ENCODE measurements at places on chromosomes 1 and 21.

DNA sequence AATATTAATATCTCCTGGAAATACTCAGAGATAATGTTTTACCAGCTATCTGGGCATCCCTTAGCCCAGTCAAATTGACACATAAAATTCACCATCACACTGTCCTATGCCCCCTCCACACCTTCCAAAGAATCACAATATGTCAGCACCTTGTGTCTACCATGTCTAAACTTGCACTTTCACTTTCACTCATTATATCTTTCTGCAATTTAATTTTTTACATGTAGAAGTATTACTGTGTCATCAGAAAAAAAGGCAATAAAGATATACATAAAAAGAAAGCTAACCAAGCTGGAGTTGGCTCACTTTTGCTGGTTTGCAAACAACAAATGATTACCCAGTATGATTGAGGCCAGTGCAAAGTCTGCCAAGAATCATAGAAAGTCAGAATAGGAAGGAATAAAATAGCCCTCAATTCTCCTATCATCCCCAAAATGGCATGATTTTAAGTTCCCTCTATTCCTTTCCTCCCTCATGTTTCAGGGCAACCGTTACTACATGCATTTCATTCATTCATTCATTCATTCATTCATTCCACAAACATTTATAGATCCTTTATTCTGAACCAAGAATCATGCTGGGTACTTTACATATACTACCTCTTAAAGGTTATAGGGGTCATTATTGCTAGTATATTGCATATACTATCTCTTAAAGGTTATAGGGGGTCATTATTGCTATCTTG, 5.9 kb upstream of the LUZP1 start:
- no peak for DNase-seq

DNA sequence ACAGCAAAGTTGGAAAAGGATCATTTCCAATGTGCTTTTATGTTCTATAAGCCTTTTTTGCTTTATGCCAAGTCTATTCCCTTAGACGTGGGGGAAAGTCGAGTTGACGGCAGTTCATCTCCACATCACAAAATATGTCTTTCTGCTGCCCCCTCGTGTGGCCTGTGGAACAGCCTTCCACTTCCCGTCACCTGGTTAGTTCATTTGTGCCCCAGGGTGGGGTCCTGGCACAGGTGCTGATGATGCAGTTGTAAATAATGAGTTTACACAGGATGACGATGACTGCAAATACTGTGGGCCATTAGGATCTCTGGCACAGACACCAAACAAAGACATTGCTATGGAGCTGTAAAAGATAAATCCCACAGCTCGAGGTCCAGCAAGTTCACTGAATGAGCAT, 10.0 kb upstream of the OTUD3 start:
- no peak for DNase-seq

DNA sequence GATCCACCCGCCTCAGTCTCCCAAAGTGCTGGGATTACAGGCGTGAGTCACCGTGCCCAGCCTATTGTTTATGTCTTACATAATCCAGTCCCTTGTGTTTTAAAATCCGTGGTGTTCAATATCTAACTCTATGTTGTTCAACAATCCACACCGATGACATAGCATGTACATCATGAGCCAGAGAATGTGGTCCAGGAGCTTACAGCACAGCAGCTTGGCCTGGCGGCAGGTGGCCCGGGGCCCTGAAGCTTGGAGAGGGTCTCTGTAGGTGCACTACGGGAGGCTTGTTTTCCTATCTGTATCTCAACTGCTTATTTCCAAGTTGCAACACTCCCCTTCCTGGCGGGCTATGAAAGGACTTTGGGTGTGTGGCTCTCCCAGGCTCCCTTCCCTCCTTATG, 138.4 kb downstream of the ADSS2 start:
- DNase-seq, result peak; percentile 32

DNA sequence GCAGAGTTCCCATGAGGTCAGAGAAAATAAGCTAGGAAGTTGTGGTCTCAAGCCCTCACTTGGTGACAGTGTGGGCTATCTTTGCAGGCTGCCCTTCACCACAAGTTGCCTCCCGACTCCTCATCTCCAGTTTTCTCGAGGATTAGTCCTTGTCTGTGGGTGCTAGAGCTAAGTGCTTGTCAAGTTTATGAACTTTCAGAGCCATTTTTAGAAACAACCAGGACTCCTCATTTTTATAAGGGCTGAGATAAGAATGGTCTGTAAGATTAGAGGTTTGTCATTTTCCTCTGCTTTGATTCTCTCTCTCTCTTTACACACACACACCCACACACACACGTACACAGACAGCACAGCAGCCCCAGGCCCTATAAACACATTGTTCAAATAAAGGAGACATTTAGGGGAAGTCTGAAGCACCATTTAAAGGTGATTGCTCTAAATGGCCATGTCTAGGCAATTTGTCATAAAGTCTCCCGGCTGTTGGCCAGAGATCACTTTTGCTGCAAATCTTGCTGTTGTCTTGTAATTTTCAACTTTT, 127.2 kb downstream of the LACTBL1 start:
- no peak for DNase-seq

- DNase-seq, result no peak
These were observed 7.9 kb downstream of the TCHH start for GRCh38 chr1:152107031-152107983.

DNA sequence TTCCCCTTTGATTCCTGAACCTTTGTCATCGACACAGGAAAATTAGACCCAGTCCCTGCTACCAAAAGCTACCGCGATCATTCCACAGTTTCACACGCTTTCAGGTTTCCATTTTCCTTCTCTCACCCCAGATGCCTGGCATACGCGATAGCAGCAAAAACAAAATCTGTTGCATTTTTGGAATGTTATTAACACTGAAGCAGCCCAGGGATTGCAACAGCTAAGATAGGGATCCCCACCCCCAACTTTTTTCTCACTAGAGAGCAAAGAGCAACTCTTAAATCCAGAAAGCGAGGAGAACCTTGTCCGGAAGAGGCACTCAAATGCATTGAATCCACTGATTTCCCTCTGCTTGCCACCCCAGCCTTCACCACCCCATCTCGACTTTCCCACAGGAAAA, 8.9 kb downstream of the OVAAL start:
- no peak for DNase-seq

- DNase-seq, result no peak
These were observed 30.4 kb downstream of the ATP2B4 start for GRCh38 chr1:203656796-203657747.

DNA sequence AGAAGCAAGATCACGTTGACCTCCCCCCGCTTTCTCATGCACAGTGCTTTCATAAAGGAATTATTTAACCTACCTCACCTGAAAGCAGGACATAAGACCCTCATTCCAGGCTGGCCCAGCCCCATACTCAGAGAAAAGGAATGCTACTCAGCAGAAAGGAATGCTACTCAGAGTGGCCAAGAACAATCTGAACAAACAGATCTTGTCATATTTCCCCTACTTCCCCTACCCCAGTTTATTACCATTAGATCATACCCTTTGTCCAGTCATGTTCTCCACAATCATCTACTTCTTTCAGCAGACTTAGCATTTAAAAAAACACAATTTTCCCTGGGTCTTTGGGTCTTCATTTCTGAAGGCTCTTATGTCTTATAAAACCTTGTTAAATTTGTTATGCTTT, 89.8 kb downstream of the SLC16A1 start:
- peak; percentile 74 for DNase-seq

GRCh38 chr1:197637406-197637805, 137.9 kb downstream of the DENND1B start:
- DNase-seq, result no peak

GRCh38 chr1:3555131-3555920, 56.0 kb downstream of the MEGF6 start:
- DNase-seq, result no peak

GRCh38 chr1:231636157-231636556, 9.6 kb downstream of the DISC1 start:
- peak; percentile 66 for DNase-seq

GRCh38 chr1:3465091-3465934, 10.8 kb downstream of the ARHGEF16 start:
- DNase-seq, result no peak

DNA sequence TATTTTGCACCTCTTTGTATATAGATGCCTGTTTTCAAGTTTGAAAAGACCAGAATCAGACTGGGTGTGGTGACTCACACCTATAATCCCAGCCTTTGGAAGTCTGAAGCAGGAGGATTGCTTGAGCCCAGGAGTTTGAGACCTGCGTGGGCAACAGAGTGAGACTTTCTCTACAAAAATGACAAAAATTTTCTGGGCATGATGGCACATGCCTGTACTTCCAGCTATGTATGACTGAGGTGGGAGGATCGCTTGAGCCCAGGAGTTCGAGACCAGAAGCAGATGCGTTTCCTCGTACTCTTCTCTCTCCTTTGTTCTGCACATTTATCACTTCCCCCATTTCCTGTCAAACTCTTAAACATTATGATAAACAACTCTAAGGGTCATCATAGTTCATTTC, 310.0 kb upstream of the SNX7 start:
- no peak for DNase-seq

DNA sequence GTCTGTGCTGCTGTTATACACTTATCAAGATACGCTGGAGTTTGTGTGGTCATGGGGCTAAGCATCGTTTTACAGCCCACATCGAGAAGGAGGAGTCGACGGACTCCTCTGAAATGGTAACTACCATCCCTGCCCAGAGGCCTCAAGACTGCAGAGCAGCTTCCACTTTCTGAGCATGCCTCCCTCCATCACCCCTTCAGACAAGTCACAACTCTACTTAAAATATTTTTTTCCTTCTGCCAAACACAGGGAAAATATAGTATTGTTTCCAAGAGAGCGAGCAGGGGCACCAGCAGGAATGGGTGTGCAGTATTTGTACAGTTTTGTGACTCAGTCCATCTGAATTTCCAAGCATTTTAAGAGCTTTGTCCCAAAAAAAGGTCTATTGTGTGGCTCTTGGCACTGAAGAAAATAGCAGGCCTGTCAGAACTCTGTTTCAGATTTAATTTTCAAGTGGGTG, 14.1 kb downstream of the EVA1C start:
- DNase-seq, result no peak

- DNase-seq, result no peak
These were observed 1.9 kb upstream of the CATSPER4 start for GRCh38 chr1:26188477-26188876.

- DNase-seq, result peak; percentile 74
These were observed 140.1 kb upstream of the DUSP10 start for GRCh38 chr1:221881805-221882581.

DNA sequence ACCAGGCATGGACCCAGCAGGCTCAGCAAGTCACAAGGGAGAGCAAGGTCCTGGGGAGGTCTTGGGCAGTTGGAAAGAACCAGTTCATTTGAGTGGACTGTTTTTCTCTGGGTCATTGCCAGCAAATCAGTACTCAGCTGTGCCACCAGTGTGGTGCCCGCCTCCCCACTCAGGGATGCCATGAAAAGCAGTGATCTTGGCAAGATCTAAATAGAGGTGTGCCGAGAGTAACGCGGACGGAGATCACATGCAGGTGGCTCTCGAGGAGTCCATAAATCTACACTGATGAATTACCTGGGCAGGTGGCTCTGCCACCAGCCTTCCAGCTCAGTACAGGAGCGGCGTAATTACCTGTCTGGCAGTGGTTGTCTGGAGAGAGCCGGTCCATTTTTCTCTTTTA, 642.2 kb downstream of the PTPRU start:
- DNase-seq, result no peak

DNA sequence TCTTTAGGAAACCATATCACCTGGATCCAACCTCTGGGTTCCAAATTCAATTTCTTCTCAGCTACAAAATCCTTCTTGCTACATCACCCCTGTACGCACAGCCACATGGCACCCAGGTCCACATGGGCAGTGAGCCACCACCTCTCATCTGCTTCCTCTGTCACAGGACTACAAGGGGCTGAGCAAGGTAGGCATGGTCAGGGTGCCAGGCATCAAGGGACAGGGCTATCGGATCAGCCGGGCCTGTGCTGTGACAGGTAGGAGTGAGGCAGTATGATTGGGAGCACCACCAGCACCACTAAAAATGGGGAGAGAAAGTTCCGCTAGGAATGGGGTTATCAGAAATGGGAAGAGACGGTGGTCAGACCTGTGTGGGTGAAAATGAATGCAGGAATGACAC, 29.4 kb downstream of the S100A6 start:
- DNase-seq, result no peak

DNA sequence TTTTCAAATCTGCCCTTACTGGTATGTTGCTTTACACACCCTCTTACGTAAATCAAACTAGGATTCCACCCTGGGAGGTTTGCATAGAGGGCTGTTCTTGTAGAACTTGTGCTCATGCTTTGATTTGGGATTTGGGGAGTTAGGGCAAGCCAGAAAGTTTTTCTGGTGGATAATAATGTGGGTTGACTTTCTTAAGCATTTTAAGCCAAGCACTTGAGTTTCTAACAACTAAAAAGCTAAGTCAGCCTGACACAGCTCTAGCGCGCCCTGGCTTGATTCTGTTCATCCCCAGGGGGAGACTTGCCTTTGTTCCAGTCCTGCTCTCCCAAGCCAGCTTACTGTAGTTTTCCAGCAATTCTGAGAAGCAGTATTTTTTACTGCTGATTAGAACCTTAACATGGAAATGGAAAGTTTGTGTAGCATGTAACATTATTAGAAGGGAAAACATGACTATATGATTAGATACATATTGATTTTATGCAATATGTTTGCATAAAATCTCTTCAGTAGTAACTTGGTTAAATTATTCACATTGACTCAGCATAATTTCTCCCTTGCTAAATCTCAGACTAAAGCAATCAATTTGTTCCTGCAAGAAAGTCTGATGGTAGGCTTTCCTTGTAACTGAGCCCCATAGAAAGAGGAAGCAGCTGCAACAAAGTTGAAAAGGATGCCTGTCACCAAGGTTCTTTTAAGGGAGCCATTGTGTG, 11.0 kb upstream of the PGD start:
- DNase-seq, result peak; percentile 82

- DNase-seq, result peak; percentile 77
These were observed 23.5 kb downstream of the MTARC1 start for GRCh38 chr1:220810179-220810653.

DNA sequence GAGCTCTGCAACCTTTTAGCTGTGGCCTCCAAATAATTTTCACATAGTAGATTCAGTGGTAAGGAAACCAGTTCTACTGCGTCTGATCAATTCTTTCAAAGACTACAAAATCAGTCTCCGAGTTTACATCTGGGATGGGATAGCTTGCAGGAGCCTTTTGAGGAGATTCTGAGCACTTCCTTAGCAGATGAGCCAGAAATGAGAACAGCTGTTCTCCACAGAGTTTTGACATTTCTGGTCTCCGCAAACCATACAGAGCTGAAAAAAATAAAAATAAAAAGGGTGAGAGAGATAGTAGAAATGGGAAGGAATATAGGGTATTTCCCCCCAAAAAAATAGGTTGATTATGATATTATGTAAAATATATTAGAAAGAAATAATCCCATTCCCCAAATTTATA, 119.3 kb downstream of the LYPLAL1 start:
- DNase-seq, result no peak
